Peyer's patch (tissue), 4 donors: ENCODE measurements at places on chromosomes 4 and X. TPM values are rescaled to one million over a fixed set of nuclear protein-coding genes. Genes with fewer than 3 reads are reported as not detected.

- no peak for DNase-seq
These were observed 118.5 kb downstream of the BTC start for GRCh38 chr4:74675673-74676279.

DNA sequence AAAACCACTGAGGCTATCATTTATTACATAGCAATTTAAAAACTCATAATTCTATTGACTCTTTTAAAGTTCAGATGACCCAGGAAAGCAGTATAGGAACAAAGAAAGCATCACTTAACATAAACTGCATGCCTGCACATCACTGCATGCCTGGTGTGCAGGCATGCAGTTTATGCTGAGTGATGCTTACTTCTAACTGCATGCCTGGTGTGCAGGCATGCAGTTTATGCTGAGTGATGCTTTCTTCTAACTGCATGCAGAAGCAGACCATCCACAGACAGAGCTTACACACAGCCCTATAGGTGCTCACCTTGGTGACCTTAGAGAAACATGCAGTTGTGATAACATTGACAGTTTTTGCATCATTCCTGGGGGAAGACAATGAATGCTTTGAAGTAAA, 17.0 kb downstream of the SDAD1 start:
- DNase-seq, result no peak

DNA sequence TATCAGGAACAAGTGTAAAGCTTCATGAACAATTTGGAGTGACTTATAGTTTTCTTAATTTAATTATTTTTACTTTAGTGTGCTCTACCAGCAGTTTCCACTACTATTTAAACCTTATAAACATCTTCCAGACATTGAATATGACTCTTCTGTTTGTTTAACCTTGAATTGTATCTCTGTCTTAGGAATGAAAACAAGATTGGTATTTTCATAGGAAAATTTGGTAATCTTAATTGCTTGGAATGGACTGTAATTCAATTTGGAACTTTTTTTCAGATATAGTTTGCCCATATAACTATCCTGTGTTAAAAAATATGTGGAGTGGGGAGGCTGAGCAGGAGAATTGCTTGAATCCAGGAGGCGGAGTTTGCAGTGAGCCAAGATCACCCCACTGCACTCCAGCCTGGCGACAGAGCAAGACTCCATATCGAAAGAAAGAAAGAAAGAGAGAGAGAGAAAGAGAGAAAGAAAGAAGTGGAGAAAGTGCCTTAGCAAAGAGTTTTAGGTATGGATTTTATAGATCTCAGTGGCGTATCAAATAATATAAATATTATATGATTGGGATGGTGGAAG, 242.4 kb downstream of the BMPR1B start:
- no peak for DNase-seq

DNA sequence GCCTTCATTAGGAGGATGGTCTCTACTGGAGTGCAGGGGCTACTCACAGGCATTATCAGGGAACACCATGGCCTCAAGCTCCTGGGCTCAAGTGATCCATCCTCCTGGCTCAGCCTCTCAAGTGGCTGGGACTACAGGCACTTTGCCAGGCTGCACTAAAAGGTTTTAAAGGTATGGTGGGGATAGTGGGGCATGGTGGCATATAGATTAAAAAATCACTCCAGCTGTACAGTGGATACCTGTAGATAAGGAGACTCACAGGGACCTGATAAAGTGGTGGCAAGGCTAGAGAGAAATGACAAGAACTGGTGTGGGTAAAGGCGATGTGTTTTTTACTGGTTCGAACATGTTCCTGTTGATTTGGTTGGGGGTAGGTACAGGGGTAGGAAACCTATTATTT, 5.9 kb downstream of the ZAR1 start:
- DNase-seq, result no peak

- DNase-seq, result no peak
These were observed 481.5 kb downstream of the PACRGL start for GRCh38 chr4:21181716-21182115.

GRCh38 chrX:121496966-121497365, 449.6 kb downstream of the GLUD2 start:
- DNase-seq, result no peak

DNA sequence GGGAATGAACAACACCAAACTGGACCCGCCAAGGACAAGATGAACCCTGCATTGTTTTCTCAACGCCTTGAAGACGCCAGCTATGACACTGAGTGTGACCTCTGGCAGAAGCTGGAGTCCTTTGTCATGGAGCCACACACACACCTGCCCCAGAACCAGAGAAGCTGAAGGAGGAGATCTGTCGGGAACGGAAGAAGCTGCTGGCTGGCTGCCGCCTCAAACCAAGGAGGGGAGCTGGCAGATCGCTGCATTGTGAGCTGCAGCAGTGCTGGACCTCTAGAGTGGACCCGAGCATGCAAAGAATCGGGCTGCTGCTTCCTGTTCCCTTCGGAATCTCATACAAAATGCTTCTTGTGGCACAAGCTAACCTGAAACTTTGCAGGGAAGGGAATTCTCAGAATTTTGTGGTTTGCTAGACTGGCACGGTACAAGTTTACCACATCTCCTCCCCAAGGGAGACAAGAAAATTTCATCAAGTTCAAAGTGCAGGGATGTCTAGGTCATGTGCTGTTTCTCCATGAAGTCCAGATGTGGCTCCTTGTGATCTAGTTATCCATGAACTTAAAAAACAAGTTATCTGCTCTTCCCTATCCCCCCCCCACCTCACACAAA, 23.4 kb upstream of the GLRB start:
- DNase-seq, result no peak

GRCh38 chr4:79250887-79251286, 75.0 kb downstream of the NAA11 start:
- DNase-seq, result no peak

DNA sequence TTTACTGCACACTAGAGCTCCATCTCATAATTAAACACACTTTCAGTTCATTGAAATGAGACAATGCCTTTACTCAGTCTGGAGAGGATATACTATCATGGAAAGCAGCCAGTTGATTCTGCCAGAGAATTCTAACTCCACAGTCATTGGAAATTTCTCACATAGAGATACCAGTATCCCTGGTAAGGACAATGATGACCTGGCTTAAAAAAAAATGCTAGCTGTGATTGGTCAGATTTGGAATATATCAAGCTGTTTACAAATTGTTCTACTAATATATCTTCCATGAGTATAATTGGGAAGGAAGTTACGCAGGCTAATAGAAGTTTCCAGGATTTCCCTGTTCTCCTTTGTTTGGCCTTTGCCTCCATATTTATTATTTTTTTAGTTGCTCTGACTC, 34.5 kb upstream of the TLL1 start:
- DNase-seq, result no peak

DNA sequence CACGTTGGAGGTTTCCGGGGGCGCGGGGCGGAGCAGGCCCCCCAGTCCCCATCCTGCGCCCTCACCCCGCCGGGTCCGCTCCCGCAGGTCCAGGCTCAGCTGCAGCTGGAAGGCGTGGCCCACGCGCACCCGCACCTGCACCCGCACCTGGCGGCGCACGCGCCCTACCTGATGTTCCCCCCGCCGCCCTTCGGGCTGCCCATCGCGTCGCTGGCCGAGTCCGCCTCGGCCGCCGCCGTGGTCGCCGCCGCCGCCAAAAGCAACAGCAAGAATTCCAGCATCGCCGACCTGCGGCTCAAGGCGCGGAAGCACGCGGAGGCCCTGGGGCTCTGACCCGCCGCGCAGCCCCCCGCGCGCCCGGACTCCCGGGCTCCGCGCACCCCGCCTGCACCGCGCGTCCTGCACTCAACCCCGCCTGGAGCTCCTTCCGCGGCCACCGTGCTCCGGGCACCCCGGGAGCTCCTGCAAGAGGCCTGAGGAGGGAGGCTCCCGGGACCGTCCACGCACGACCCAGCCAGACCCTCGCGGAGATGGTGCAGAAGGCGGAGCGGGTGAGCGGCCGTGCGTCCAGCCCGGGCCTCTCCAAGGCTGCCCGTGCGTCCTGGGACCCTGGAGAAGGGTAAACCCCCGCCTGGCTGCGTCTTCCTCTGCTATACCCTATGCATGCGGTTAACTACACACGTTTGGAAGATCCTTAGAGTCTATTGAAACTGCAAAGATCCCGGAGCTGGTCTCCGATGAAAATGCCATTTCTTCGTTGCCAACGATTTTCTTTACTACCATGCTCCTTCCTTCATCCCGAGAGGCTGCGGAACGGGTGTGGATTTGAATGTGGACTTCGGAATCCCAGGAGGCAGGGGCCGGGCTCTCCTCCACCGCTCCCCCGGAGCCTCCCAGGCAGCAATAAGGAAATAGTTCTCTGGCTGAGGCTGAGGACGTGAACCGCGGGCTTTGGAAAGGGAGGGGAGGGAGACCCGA, 14.0 kb downstream of the SHOX start:
- DNase-seq, result no peak

DNA sequence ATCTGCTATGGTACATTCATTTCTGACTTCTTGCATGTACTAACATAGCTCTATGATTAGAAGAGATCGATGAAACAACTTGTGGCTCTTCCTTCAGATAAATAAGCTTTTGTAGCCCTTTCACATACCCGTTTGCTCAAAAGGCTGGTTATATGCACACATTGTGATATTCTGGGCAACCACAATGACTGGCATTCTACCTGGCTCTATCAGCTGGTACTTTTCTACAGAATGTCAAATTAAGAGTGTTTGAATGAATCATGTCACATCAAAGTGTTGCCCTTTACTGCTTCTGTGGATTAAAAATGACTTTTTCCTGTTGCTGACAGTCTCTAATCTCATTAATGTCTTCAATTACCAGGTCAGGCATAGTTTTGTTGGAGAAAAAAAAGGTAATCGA, 11.6 kb downstream of the PGRMC1 start:
- DNase-seq, result no peak

- DNase-seq, result no peak
These were observed 88.3 kb downstream of the OPHN1 start for GRCh38 chrX:68345025-68345424.

DNA sequence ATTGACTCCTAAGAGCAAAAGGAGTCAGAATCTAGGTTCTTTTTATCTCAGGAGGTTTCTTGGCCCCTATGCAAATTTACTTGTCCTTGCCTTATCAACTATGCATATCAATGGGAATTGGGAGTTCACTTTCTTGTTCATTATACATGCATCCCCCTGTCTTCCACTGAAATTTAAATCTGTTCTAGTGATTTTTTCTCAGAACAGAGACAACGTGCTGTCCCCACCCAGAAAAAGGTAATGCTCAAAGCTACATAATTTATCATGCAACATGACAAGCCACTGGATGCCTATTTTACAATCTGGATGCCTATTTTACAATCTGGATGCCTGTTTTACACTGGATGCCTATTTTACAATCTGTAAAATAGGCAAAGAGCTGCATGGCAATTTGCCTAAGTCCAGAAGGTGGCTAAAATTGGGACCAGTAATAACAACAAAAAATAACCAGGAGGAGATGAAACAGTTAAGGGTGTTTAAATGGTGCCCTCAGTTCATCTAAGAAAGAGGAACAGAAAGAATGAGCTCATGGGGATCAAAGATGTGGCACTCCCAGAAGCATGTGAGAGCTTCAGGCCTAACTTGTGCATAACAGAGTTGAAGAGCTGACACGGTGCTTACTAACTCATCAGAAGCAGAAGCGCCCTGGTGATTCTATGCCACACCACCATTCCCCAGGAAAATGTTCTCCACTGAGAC, 537.8 kb upstream of the BOD1L1 start:
- DNase-seq, result no peak

- peak; percentile 30 for DNase-seq
These were observed 104.7 kb downstream of the MAML3 start for GRCh38 chr4:140049024-140049848.

DNA sequence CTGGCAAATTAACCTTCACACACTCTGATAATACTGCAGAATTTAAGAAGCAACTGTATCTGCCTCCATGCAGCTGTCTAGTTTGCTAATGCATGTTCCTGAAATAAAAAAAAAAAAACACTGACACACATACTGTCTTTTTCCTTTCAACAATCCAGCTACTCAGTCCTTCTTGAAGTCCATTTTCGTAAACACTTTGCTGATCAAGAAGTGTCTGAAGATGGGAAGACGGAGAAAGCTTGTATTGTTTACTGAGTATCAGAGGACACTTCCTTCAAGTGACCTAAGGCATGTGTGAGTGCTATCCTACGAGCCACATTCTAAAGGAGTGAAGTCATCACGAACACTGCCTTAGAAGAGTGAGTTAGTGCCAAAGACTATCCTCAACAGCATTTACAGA, 82.6 kb downstream of the LUZP4 start:
- no peak for DNase-seq

GRCh38 chr4:39178706-39179105, 3.6 kb upstream of the WDR19 start:
- no peak for DNase-seq

DNA sequence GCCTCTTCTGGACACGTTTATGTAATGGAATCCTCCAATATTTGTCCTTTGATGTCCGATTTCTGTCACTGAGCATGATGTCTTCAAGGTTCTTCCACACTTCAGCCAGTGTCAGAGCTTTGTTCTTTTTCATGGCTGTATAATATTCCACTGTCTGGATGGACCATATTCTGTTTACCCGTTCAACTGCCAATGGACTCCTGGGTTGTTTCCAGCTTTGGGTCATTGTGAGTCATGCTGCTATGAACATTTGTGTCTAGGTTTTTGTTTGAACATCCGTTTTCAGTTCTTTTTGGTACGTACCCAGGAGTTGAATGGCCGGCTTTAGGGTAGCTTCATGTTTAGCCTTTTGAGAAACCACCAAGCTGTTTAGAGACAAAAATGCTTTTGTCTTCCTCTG, 93.2 kb downstream of the SHOX start:
- DNase-seq, result no peak

- no peak for DNase-seq
These were observed 170.2 kb downstream of the RAPGEF2 start for GRCh38 chr4:159273141-159273438.

DNA sequence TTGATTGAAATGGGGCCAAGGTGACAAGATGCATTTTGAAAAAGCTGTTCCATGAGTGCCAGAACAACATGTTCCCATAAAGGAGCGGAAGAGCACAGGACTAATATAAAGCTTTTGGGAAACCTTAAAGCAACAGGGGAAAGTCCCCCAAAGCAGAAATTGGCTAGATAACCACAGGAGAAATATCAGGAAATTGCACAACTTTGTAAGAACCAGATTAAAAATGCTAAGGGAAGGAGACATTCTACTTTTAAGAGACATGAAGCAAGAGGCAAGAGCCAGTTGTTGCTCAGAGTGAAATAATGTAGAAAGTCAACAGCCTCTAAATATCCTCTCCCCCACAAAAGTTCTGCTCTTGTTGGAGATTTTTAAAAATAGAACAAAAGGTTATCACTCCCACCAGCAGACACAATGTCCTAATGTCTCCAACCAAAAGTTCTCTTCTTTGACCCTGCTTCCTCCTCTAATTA, 85.2 kb upstream of the LNX1 start:
- no peak for DNase-seq

- DNase-seq, result no peak
These were observed 55.4 kb upstream of the PRKX start for GRCh38 chrX:3768881-3769280.

- peak; percentile 86 for DNase-seq
These were observed 22.4 kb downstream of the GAB1 start for GRCh38 chr4:143358923-143359643.

GRCh38 chr4:123024710-123025109, 102.3 kb upstream of the NUDT6 start:
- DNase-seq, result no peak

GRCh38 chrX:55143621-55144020, 54.8 kb downstream of the PAGE2 start:
- no peak for DNase-seq

Gene USP51
- 0.80 TPM for total RNA-seq

Gene TLR10
- total RNA-seq, result not detected

Gene BRCC3
- total RNA-seq, result 24.8 TPM

Gene PAGE2B
- not detected for total RNA-seq

Gene FAM236B
- not detected for total RNA-seq

Gene XAGE1A
- not detected for total RNA-seq
